Fibroblast of skin of right quadriceps (primary cell): ENCODE measurements at places on chromosomes 4 and X.

DNA sequence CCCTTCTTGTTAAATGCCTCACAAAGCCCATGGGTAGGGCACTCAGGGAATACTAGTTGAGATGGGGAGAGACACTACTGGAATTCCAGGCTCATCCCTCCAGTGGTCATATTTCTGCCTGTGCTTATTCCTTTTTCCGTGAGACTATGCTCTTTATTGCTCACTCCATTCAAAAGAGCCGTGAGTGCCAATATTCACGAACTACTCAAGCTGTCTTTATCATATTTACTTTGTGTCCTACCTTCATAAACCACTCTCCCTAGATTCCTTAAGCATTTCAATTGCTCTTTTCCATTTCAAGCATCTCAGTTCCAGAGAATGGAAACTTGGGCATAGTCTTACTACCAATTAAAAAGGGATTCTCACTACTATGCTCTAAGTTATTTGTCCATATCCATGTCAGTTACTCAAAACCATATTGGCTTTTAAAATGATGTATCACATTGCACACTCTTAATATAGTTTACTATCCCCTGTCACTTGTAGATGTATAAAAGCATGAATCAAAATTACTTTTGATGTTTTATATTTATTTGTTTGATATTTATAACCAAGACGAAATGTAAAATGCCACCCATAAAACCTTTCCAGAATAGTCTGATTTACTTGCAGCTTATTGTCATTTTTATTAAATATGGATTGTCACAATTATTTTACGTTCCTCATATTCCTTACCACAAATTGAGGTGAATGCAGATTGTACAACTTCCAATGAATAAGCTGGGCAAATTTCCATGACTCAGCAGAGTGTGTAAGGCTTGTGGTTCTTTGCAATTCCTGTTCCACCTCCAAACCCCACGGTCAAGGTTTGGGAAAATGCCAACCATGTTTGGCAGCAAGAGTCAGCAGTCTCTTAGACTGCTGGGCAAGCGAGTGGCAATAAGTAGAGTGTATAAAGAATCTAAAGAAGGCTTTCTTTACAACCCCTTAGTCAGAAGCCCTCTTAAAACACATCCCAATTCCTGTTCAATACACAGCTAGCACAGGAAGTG is 24.4 kb downstream of the ENOX2 start:
- DNase-seq = peak; percentile 91

GRCh38 chr4:7878323-7878722 is 61.3 kb downstream of the AFAP1 start:
- no peak for DNase-seq

DNA sequence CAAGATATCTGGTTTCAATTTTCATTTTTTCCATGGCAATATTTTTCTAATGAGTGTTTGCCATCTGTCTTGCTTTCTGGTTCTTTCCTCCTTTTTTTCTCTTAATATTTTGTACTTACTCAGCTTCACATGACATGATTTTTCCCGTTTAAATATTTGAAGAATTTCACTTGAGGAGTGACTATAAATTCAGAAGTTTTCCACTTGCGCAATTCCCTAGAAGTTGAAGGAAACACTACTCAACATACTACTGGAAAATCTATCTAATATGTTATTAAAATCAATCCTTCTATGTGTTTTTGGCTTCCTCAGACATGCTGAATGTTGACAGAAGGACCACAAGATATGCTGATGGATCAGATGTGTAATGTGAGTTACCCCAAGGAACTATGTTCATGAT is 36.8 kb upstream of the BANK1 start:
- peak; percentile 53 for DNase-seq

DNA sequence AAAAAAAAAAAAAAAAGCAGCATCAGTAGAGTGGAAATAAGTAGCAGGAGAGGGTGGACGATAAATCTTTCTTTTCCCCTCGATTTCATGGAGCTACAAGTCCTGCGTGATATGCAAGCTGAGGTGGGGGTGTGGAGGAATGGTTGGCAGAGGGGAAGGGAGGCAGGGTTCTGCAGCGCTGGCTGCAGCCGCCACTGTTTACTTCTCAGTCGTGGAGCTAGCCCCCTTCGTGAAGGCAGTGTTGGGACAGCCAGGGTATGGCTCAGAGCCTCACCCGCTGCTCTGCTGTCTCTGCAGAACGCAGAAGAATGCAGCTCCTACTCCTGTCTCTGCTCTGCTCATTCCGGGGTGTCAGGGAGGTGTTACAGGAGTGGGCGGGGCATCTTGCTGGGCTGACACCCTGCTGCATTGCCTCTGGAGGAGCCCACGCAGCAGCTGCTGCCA is 140.6 kb downstream of the GPM6A start:
- no peak for DNase-seq

GRCh38 chrX:45783002-45783401 is 582.3 kb upstream of the DIPK2B start:
- DNase-seq = no peak

GRCh38 chr4:21858971-21859370 is 89.6 kb downstream of the KCNIP4 start:
- no peak for DNase-seq

- DNase-seq = no peak
Observed at GRCh38 chrX:1597345-1598020, 6.1 kb downstream of the AKAP17A start.

DNA sequence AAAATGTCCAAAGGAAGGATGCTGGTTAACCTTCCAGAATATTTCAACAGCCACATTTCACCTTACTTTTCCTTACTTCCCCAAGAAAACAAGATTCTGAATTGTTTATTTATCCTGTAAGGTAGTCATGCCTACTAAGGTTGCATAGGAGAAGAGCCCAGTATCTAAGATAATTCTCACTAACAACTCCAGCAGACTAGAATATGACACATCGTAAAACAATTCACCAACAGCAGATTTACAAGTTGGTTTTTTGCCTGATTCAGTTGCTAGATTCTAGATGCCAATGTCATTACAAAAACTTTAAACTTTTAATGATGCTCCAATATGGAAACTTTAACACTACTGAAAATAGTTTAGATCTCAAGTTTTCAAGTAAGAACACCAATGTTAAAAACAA is 176.4 kb downstream of the IL13RA2 start:
- peak; percentile 18 for DNase-seq

DNA sequence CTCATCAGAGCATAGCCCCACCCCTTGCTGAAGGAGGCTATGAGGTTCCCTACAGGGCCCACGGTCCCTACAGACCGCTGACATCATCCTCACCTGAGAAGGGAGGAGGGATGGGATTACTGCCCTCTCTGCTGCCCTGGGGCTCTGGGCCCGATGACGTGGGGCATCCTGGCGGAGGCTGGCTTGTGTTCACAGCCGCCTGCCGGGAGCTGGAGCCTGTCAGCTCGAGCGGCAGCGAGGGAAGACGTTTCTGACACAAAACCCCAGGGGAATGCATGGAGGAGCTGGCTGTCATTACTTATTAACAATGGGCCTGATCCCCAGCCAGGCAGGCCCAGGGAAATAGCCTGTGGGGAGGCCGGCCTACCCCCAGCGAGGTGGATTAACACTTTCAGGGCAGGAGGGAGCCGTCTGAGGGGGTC is 106.6 kb upstream of the ATP6AP2 start:
- DNase-seq = peak; percentile 43

- peak; percentile 76 for DNase-seq
Observed at GRCh38 chr4:53987761-53988171, 76.6 kb downstream of the CHIC2 start.

DNA sequence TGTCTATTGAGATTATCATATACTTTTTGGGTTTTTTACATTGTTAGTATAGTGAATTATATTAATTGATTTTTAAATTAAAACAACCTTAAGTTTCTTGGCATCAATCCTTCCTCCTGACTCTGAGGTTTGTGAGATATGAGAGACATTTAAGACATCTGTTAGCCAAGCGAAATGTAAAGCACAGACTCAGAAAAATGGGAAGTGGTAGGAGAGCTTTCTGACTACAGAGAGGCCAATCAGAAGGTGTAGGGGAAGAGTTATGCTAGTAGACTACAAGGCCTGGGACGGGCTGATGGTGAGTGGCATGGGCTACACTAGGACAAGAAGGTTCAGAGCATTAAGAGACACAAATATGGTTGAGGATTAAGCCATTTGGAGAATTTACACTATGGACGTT is 255.4 kb downstream of the PRDM5 start:
- no peak for DNase-seq

GRCh38 chr4:103429283-103429682 is 231.1 kb upstream of the CENPE start:
- no peak for DNase-seq
